ENCODE measurements at places on chromosomes 4 and X.

GRCh38 chr4:183627979-183628588 lies 30.9 kb downstream of the RWDD4 start:
- no peak for DNase-seq

DNA sequence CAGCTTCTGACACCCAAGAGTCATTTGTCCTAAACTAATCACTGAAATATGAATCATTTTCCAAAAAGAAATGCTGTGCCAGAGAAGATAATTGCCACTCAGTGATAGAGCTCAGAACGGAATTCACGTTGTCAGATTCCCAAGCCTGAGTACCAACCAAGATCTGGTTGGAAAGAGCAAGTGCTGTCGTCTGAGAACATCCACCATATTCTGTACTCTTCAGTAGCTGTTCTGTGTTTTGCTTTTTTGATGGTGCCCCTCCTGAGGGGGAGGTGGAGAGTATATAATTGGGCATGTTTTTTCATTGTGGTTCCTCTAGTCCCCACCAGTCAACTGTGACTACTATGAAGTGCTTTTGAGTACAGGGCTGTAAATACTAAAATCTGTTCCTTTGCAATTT lies 13.2 kb downstream of the RUFY3 start:
- no peak for DNase-seq

GRCh38 chr4:100261346-100261745 lies 71.1 kb upstream of the DDIT4L start:
- no peak for DNase-seq

DNA sequence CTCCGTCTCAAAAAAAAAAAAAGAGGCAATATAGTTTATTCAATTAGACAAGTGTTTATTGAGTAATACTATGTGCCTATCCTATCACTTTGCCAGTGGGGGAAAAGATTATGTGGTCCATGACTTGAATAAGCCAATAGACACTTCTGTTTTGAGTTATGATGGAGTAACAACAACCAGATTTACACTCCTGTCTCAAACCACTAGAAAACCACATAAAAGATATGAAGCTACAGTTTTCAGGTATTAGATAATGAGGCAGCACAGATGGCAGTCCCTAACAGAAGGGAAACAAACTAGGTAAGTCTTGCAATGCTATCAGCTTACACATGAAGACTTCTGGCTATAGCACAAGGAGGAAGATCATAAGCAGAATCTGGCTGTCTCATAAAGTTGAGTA lies 22.5 kb downstream of the NFXL1 start:
- DNase-seq: no peak

DNA sequence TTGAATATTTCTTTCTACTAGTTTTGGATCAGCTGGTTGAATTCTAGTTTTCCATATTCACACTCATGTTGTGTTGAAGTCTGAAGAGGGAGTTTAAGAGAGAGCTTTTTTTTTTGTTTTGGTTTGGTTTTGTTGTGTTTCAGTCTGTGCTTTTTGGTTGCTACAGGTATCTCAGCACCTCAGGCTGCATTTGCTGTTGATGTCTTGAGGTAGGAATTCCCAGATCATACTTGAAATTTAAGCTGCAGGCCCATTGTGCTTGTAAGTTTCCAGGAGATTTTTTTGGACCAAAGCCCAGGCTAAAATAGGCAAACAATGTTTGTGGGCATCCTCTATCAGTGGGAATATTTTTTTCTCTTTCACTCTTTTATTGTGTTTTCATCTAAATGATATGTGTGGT lies 190.2 kb upstream of the AGA start:
- no peak for DNase-seq

GRCh38 chrX:13697455-13697854 lies 8.5 kb downstream of the RAB9A start:
- no peak for DNase-seq

GRCh38 chrX:71669492-71669891 lies 2.1 kb downstream of the LOC101059915 start:
- no peak for DNase-seq

DNA sequence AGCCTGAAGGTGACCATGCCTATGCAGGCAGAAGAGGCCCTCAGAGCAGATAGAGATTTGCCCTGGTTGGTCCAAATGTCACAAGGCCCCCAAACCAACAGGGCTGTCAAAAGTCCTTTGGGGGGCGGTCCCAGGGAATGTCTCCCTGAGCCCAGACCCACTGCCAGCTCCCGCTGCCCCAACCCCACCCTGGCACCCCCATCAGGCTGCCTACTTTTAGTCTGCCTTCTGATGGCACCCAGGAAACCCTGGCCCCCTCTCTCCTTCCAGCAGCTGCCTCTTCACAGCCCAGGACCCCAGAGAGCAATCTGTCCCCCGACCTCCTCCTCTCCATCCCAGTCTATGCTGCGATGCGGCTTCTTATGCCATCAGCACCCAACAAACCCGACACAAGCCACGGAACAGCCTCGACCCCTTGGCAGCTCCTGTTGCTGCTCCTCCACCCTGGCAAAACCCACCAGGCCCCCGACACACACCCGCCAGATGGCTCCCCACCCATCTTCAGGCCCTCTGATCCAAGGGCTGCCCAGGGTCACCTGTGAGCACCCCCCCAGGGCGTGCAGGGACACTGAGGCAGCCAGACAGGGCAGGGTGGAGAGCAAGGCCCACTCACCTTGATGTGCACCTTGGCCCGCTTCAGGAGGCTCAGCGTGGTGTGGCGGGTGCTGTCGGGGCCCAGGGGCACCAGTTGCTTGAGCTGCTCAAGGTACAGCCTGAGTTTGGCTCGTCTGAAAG lies 9.9 kb downstream of the MXD4 start:
- DNase-seq: no peak

GRCh38 chr4:13483768-13484121 lies 395 bp downstream of the RAB28 start:
- no peak for DNase-seq

DNA sequence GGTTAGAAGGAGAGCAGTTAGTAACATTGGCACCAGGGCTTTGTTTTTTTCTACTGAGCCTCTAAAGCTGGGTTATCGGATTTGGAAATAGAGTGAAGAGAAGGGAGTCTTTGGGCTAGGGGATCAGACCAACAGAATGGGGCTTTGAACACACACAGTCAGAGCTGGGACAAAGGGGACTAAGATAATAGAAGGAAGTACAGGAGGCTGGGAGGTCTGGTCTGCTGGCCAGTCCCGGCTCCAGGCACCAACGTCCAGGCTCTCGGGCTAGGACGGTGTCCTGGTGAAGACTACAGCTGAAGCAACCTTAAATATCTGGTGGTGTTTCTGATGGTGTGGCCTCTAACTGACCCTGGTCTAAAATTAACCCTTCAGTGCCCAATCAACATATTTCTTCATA lies 57.5 kb downstream of the HHIP start:
- DNase-seq: no peak

GRCh38 chr4:54091637-54092404 lies 8.1 kb upstream of the GSX2 start:
- peak; percentile 71 for DNase-seq

- DNase-seq: no peak
Measured at GRCh38 chrX:8913655-8914409, 112.6 kb upstream of the FAM9A start.

- peak; percentile 35 for DNase-seq
Measured at GRCh38 chr4:122577808-122578781, 42.8 kb downstream of the IL21 start.

GRCh38 chr4:146134761-146135445 lies 40.6 kb upstream of the LSM6 start:
- no peak for DNase-seq

- DNase-seq: no peak
Measured at GRCh38 chr4:99336553-99336952, 15.4 kb upstream of the ADH1B start.

DNA sequence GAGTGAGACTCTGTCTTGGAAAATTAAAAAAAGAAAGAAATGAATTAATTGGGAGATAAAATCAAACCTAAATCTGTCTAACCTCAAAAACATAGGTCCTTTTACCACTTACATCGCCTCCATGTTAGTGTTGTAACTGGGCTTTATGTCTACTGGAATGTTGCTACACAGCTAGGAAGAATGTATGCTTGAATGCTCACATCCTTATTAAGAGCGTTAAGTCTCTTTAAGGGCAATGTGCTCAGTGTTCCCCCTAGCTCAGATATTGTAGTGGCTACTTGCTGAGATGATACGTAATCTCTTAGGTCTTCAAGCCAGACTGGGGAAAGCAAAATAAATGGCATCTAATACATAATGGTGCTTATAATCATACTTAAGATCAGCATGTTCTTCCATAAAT lies 1072.8 kb downstream of the PDHA2 start:
- no peak for DNase-seq

GRCh38 chrX:49271341-49271740 lies 1.7 kb downstream of the PPP1R3F start:
- no peak for DNase-seq

- no peak for DNase-seq
Measured at GRCh38 chr4:145829629-145830395, 108.8 kb downstream of the ZNF827 start.

DNA sequence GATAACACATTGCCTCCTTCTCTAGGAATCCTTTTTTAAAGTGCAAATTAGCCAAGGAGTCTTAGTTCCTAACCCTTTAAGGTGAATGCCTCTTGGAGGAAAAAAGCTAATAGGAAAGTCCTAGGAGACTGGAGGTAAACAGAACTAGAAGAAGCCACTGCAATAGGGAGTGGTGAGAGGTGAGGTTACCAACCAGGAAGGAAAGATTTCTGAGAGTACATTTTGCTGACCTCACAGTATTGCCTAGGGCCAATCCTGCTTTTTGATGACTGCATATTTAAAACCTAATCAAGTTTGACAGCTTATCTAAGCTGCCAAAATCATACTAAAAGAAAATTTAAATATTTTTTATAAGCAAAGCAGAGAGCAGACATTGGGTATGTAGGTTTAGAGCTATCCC lies 7.3 kb upstream of the CUL4B start:
- DNase-seq: no peak

DNA sequence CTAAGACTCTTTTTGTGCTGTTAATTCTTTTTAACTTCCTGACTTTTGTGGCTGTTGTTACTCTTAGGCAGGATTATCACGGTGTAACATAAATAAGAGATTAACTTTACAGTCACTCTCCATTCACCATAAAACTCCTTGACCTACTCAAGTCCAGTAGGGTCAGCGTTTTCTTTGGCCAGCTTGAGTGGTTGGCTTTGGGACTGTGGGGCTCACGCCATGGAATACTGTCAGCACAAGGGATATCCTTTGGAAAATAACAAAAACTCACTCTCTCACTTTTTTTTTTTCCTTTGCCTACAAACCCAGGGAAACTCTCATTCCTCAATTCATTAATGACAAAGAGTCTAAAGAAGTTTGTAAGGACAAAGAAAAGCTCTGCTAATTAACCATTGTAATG lies 89.4 kb upstream of the TLL1 start:
- no peak for DNase-seq

DNA sequence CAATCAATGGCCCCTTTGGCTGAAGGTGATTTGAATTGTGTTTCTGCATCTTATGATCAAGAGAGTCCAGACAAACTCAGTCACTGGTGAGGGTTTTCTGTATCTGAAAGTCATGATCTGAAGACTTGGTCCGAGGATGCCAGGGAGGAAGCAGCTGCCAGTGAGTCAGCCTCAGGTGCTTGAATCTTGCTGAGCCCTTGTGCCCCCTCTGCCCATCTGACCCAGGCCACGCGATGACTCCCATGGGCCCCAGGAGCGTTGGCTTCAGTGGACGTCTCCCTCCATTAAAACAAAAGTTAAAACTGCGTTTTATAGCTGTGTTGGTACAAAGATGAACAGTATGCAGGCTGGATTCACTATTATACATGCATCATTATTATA lies 62.0 kb downstream of the HTRA3 start:
- no peak for DNase-seq

- no peak for DNase-seq
Measured at GRCh38 chr4:12178614-12179610, 750.2 kb upstream of the HS3ST1 start.

DNA sequence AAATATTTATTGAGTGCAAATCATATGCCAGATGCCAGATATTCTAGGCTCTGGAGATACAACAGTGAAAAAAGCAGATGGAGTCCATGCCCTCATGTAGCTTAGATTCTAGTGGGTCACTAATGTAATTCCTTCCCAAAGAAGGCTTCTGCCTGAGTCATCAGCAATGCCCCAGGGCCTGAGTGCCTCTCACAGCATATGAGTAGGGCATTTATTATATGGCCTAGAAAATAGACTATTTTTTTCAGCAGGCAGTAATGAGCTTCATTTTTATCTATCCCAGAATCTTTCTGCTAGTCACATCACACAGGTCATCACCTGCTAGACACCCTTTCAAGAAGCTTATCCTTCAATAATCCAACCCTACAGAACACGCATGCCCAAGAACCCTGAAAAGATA lies 22.3 kb downstream of the TMEM31 start:
- no peak for DNase-seq

- no peak for DNase-seq
Measured at GRCh38 chr4:23876418-23877089, 13.3 kb downstream of the PPARGC1A start.

DNA sequence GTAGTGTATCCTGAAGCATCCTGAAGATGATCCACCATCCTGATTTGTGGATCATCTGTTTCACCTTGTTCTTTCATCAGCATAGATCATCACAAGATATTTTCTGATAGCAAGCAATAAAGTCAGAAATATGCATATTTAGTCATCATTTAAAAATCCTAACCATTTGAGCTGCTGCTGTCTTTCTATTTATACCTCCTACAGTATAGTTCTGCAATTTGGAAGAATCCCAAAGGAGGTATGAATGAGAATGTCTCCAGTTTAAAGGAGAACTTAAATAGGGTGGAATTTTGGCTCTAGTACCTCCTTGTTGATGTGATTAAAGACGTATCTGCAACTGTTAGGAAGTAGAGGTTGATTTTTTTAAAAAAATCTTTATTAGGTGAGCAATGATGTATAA lies 7.6 kb downstream of the SLC25A14 start:
- no peak for DNase-seq

- no peak for DNase-seq
Measured at GRCh38 chrX:7145454-7145853, 2.1 kb upstream of the STS start.

GRCh38 chrX:132165005-132165404 lies 37.2 kb upstream of the FRMD7 start:
- DNase-seq: no peak

DNA sequence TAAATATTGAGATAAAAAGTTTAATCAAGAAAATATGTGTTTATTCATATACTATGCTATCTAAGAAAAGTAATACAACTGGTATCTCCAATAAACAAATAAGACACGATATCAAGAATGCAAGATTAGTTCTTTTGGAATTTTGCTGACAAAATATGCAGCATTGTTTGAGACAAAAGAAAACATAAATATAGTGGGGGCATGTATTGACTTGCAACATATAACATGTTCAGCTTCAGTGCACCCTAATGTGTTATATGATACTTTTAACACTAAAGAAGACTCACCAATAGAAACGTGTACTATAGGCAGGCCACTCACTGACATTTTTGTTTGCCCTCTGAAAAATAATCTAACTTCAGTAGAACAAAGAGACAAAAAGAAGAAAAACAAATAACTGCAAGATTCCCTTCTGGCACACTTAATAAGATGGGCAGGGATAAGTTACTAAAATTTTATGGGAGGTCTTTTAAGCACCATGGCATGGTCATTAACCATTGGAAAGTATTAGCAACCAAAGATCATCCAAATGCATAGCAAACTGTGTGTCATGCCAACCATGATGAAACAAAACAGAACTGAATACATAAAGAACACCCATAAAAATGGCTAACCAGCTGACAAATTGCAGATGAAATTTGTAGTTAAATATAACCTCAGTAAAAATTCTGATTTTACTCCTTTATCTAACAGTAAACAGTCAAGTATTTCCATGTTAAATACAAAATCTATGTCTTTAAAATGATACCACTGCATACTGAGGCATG lies 447.9 kb upstream of the FAM241A start:
- no peak for DNase-seq

- DNase-seq: no peak
Measured at GRCh38 chrX:38268011-38268410, 47.3 kb upstream of the SRPX start.

GRCh38 chr4:164807611-164808010 lies 53.7 kb downstream of the SMIM31 start:
- DNase-seq: no peak
